ENCODE measurements at places on chromosomes 7 and 10.

DNA sequence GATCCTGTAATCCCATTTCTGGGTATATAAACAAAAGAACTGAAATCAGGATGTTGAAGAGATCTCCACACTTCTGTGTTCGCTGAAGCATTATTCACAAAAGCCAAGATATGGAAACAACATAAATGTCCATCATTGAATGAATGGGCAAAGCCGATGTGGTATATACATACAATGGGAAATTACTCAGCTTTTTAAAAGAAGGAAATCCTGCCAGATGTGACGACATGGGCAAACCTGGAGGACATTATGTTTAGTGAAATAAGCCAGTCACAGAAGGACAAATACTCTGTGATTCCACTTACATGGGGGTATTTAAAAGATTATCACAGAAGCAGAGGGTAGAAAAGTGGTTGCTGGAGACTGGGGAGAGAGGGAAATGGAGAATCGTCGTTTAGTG is 23.9 kb upstream of the FAM107B start:
- DNase-seq: no peak

DNA sequence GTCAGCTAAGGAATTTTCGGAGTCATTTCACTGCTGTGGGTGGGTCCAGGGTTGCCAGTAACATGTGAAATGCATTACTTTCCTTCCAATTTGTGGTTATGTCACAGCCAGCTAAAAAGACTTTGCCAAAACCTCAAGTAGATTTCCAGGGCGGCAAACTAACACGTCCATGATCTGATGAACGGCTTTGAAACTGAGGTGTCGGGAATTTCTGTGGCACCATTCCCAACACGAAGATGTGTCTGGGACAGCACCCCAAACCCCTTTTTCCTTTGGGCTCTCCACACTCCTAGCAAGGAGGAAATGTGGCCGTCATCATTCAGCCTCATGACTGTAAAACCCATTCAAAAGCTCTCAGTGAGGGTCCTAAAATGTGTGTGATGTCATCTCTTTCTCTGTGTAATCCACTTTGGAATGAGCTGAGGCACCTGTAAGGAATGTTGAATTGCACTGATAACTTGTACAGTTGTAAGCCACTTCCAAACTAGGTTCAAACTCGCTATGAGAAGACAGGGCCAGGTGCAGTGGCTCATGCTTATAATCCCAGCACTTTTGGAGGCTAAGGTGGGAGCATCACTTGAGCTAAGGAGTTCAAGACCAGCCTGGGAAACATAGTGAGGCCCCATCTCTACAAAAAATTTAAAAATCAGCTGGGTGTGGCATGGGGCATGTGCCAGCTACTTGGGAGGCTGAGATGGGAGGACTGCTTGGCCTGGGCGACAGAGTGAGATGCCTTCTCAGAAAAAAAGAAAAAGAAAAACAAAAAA is 146.1 kb upstream of the FRMD4A start:
- no peak for DNase-seq

GRCh38 chr7:105487579-105488571 is 34.2 kb downstream of the PUS7 start:
- DNase-seq: peak; percentile 73

DNA sequence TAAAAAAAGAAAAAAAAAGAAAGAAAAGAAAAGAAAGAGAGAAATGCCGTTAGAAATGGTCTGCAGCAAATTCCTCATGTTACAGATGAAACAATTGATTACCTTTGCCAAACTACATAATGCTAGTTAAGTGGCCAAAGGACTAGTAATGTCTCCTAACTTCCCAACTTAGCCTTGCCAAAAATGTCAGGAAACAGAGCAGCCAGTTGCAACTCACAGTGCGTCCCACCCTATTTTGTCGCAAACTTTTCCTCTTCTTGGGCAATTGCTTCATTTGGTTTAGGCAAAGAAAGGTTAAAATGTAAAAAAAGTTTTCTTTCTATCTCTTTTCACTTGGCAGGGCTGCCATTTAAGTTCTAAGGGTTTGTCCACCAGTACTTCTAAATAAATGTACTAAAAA is 53.1 kb downstream of the APBB1IP start:
- DNase-seq: no peak

DNA sequence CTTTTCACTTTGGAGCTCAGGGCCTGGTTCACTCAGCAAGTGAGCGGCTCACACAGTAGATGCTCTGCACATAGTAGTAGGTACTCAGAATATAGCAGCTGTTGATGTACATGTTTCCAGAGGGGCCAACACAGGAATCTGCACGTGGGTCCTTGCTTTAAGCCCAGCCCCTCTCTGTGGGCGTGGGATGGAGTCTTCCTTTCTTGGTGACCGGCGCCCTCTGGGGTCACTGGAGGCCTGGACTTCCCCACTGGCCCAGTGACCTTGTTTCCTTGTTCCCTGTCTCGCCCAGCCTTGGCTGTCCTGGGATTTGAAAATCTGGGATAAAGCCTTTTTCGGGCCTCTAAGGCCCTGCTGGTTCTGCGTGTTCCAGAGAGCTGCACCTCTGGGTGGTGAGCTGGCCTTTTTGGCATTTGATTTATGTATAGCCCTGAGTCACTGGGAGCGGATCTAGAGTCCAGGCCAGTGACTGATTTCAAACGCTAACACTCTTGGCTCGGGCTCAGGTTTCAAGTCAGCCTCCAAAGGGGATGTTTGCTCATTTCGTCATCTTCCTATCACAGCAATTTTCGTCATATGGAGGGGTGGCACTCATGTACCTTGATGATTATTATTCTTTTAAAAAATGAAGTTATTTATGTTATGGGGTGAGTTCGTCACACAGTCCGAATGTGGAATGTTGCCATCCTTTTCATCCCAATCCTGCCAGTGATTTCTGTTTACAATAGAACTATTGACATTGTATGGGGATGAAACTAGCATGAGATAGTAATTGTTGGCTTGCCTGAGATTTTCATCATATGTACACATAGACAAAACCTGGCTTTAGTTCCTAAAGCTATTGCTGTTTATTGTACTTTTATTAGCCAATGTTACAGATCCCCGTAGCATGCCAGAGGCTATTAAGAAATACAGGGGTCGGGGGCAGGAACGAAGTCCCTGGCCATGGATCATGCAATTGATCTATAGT is 65.5 kb downstream of the CUX1 start:
- peak; percentile 99 for DNase-seq

DNA sequence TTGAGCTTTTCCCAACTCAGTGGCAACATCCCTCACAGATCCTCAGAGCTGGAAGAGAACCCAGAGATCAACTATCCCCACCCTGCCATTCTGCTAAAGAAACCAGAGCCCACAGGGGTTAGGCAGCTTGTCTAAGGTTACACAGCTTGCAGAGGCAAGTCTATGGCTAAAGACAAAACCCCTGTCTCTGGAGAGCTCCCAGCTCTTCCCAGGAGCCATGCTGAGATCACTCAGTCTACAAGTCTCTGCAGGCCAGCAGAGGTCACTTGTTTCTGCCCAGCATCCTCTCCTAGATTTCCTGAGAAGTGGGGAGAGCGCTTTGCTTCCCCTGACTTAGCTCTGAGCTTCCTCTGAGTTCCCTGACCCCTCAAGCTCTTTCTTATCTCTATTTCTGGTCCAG is 28.5 kb upstream of the LOXL4 start:
- no peak for DNase-seq

DNA sequence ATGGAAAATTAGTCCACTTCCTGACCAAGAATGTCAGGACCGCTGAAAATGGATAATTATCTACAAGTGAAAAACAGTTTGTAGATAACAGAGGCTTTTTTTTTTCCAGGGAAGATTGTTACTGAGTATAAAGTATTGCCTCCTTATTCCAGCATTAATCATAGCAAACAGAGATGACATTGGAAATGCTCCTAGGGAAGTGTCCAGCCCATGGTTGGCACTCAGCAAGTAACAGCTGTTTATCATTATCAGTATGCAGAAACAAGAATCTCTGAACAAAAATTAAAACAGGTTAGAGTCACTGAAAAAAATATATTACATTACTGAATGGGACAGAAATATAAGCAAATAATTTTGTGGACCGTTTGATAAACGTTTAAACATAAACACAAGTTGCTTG is 14.6 kb downstream of the FGL2 start:
- DNase-seq: peak; percentile 17

GRCh38 chr7:494259-494687 is 25.4 kb downstream of the PDGFA start:
- DNase-seq: no peak

DNA sequence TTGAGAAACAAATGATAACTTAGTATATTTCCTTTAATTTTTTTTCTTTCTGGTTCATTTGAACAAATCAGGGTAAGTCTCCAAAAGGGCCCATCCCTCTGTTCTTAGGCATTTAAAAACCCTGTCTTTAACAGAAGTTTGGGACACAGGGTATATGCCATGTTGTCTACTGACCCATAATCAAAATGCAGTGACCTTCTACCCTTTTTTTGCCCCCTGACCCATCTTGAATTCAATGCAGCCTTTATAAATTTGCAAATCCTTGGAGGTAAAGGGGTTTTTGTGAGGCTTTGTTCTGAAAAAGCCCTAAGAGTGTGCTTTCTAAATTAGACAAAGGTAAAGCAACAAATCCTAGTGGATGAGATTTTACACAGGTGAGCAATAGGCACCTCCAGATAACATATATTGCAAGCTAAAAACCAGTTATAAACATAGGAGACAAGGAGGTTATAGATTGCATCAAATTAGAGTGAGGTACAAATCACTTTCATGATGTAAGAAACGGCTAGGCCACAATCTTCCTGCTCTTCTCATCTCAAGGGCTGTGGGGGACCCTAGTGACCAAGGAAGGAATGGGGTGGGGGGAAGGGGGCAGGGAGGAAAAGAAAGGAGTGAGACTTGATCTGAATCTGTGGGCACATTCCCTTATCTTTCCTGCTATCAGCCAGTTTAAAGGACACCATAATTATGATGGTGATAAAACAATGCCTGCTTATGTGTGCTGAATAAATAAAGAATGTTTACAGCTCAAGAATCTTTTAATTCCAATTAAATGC is 2.7 kb downstream of the SKIDA1 start:
- no peak for DNase-seq

DNA sequence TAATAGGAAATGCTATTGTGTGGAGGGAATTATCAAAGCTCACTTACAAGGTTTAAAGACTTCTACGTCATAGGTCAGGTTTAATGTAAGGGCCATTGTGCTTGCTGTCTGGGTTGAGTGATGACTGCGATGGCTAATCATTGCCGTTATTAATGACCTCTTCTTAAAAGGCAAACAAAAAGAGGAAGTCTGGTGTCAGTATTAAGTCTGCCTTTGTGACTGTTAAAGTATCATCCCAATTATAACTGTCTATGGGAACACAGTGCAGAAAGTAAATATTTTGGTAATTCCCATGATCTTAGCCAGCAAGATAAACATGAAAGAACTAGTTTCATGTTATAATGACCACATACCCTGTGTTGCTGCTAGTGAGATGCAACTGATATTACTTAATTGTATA is 382.4 kb downstream of the BBS9 start:
- no peak for DNase-seq

GRCh38 chr7:135259702-135260101 is 26.1 kb downstream of the STRA8 start:
- no peak for DNase-seq

- no peak for DNase-seq
Observed at GRCh38 chr10:104657036-104657435, 15.9 kb downstream of the SORCS3 start.

GRCh38 chr7:132171130-132171576 is 405.1 kb downstream of the PLXNA4 start:
- DNase-seq: no peak

DNA sequence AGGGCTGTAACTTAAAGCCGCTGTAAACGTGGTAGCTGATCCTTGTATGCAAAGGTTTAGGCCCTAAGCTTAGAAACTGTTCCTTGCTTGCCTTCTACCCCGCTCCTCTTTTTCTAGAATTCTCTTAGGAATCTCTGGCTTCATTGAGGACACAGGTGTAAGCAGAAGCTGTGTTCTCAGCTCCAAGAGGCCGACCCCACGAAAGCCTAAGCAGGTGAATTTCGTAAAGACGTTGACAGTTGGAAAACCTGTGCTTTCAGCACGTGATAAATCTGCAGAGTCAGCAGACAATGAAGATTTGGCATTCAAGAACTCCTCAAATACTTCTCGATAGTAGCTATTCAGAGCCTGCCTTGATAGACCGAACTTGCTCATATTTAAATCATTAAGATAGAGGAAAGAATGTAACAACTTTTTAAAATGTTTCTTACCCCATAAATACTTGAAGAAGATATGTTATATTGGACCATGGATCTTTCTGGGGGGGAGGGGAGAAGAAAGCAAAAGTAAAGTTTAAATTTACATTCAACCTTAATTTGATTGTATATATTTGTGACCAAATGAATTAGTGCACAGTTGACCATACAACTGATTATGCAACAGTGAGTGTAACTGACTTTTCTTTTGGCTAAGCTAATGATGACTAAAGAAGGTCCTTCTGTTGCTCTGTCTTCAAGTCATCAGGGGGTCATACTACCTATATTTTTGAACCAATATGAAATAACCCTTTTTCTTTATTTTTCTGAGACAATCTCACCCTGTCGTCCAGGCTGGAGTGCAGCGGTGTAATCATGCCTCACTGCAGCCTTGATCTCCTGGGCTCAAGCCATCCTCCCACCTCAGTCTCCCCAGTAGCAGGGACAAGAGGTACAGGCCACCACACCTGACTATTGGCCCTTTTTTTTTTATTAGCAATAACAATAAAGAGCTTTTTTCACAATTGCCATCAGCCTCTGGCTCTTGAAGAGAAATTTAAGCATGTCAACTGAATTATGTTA is 1.2 kb upstream of the GDI2 start:
- DNase-seq: no peak

DNA sequence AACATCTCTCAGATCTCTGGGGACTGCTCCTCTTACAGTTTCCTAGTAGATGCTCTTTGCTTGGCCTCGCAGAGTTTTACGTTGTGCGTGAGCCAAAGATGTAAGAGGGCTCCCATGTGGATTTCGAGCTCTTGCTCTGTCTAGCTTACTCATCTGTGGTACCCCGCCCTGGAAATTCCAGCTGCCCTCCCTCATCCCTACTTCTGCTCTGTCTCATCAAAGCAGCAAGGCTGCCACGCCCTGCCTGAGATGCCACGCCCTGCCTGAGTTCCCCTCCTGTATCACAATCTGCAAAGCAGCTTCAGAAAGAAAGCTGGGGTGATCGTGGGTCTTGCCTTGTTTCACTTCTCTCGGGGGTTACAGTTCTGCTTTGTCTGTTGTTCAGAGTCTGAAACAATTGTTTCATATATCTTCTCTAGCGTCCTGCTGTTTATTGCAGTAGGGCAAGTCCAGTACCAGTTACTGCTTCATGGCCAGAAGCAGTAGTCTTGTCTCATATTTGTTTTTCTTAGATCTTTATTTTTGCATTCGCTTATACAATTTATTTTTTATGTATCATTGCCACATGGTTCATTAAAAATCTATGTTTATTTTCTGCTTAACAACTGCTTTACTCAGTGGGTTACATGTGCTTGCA is 36.1 kb upstream of the CCNY start:
- peak; percentile 29 for DNase-seq

GRCh38 chr10:110723224-110723891 is 79.2 kb downstream of the RBM20 start:
- no peak for DNase-seq

DNA sequence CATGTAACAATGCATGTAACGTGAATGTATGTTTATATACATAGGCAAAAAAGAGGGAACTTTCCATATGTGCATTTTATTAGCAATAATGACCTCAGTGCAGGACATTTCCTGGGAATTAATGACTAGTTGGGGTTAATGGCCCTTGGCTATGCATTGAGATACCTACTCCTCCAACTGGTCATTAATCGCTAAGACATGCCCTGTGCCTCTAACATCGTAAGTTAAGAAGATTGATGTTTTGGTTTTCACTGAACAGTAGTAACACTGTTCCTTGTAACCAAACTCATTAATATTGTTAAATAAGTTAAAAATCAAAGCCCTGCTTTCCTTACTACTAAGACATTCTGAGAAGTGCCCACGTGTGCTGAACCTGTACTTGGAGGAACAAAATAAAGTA is 61.7 kb downstream of the SEMA3D start:
- DNase-seq: no peak

Data from AG09309 (cell line).